Caki2 (cell line): ENCODE measurements at places on chromosomes 6 and 20. TPM values are rescaled to one million over a fixed set of nuclear protein-coding genes. Genes with fewer than 3 reads are reported as not detected.

GRCh38 chr6:167755461-167755860, 71.2 kb upstream of the AFDN start:
- no peak for DNase-seq

- no peak for DNase-seq
Measured at GRCh38 chr6:159104931-159105330, 60.1 kb upstream of the TAGAP start.

GRCh38 chr6:68013780-68014515, 621.1 kb upstream of the ADGRB3 start:
- no peak for DNase-seq

- DNase-seq: no peak
Measured at GRCh38 chr6:34934516-34934915, 45.5 kb downstream of the ANKS1A start.

- no peak for DNase-seq
Measured at GRCh38 chr6:33114406-33114805, 38.6 kb downstream of the HLA-DPB1 start.

SLC32A1 gene
- not detected in 2 replicates for total RNA-seq
